ENCODE measurements at places on chromosomes 13 and 19.

GRCh38 chr19:18897094-18898029 lies 1.4 kb upstream of the CERS1 start:
- no peak for DNase-seq

DNA sequence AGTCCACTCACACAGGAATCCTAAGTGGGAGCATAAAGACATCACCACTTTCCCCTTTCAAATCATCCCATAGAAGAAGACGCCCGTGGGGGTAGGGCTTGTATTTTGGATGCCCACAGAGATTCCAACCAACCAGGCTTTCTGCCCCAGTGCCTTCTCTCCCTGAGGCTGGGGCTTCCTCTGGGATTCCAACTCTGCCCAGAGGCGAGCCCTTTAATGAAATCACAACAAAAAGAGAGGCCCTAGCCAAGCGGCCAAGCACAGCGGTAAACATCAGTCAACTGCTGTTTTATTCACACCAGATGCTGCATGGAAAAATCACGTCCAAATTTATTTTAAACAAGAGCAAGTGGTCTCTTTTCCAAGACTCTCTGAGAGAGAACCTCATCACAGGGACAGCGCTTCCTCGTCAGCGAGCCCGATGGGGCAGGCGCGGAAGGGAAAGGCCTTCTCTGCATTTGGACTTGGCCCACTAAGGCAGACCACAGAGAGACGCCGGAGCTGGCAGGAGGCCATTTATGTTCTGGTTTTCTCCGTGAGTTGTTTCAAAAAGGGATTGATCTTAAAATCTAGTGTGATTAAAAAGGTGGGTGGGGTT lies 31.5 kb downstream of the ADPRHL1 start:
- DNase-seq = no peak

- DNase-seq = no peak
Measured at GRCh38 chr19:10007371-10008183, 2.7 kb downstream of the COL5A3 start.

DNA sequence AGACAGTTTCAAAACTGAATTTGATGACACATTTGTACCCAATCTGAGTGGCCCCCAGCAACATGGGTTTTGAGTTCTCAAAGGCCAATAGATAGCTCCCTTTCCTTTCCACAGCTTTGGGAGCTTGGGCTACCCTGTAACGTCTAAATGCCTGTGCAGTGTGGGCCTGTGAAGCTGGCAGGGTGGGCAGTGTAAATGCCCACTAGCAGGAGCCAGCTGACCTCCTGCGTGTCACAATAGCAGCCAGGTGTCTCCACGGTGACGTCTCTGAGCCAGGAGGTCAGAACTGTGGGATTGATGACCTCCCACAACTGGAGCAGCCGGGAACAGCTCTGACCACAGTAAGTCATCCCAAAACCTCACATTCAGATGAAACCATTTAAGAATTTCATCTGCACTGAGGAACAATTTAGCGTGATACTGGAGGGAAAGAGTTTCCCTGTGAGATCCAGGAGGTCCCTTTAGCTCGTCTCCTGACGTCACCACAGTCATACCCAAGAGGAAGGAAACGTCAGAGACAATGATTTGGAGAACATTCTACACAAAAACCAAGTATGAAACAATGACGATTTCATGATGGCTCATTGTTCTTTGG lies at the start of gene IPO5:
TSS of gene IPO5 (plus strand) at position 300 of the 595 bp plus-strand sequence. CDS start 23,022 bp downstream, outside the sequence.
- no peak for DNase-seq

- DNase-seq = no peak
Measured at GRCh38 chr13:32116210-32116609, 84.6 kb downstream of the FRY start.

DNA sequence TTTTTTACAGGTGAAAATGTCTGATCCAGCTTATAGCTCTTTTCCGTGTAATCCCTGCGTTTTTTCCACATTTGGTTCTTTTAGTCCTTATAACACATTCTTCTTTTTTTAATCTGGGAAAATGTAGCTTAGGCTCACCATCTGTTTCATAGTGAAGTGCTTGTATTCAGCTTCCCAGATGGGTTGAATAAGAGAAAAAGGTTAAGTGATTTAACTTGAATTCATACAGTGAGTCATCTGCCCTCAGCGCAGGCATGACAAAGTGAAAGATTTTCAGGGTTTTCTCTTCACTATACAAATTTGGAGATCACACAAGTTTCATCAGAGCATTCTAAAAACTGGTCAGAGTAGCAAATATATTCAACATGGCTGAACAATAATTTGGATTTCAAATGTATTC lies 224.8 kb downstream of the SPRY2 start:
- no peak for DNase-seq

- no peak for DNase-seq
Measured at GRCh38 chr13:31213651-31214289, 14.0 kb downstream of the B3GLCT start.

DNA sequence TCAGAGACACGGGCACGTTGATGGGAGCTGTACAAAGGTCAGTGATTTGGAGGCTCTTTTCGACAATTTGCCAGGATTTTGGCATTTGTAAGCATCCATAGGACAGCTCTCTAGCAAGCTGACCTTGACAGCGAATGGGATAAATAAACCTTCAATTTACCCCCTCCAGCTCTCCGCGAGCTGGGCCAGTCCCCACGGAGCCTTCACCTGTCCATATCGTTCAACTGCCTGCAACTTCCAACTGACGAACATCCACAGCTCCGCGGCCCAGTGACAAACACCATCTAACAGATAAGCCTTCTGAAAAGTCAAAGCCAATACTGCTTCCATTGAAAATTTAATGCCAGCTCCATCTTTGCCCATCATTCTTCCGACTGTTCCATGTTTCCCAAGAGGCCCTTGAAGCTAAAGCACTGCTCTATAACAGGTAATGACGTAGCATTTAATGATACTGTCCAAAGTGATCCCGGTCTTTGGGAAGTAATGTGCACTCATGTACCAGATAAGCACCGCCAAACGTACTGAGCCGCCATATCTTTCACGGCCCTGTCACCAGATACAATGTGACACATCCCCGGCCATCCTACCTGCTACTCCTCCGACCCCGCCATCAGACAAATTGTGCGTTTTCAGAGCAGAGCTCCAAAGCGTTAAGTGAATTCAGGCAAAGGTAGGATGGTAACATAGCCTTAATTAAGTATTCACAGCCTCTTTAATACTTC lies 365.3 kb upstream of the ZNF507 start:
- no peak for DNase-seq
